ENCODE measurements at places on chromosomes 5 and 9.

DNA sequence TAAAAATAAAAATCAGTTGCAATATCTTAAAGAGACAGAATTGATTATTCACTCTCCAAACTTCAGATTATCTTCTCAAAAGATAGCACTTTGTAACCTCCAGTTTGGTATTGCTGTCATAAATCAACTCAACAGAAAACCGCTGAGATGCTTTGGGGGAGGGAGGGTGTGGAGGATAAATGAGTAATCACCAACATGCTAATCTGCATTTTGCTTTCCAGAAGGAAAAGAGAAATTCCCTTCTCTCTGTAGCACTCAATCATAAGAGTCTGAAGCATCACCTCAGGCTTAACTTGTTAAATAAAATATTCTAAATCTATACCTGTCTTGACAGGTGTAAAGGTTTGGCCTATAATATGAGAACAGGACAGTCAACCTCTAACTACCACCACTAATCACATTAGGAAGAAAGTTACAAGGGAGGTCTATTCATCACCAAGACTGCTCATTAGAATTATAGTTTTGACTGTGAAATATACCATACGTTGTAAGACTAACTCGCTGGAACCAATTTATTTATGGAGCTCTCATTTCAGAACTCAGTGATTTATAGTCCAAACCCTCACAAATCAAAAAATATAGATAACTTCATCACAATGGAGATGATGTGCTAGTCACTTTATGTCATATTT is 89.0 kb downstream of the PIK3R1 start:
- DNase-seq = no peak

- no peak for DNase-seq
These were observed 292.7 kb upstream of the TARS1 start for GRCh38 chr5:33148076-33148513.

DNA sequence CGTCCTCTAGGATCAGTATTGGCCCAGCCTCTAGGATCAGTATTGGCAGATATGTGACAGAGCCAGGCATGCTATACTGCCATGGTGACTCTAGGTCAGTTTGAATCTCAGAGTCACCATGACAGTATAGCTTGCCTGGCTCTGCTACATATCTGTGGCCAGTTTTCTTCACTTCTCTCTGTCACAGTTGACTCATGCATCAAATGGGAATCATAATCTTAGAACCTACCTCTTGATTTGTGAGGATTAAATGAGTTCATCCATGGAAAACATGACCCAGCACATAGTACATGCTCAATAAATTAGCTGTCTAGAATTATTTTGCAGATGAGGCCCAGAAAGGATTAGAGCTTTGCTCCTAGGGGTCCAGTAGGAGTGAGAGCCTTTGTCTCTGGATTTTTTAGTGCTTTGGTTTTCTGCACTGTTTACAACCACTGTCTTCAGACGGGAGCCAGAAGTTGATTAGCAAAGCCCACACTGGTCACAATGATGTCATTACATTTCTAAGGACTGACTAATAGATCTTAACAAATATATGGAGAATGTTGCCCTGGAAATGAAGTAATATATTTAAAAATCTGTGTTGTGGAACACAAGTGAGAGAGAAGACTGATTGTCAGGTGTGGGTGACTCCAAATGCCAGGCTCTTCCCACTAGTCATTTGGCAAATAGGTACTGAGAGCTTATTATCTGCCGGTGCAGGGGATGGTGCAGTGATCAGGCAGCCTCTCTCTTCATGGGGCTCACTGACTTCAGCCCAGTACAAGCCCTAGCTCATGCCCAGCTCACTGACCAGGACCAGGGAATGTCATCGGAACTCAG is 76.0 kb downstream of the COL15A1 start:
- no peak for DNase-seq

GRCh38 chr9:31608416-31608815 is 776.0 kb upstream of the ACO1 start:
- no peak for DNase-seq

GRCh38 chr5:93677359-93677891 is 64.0 kb downstream of the POU5F2 start:
- no peak for DNase-seq

DNA sequence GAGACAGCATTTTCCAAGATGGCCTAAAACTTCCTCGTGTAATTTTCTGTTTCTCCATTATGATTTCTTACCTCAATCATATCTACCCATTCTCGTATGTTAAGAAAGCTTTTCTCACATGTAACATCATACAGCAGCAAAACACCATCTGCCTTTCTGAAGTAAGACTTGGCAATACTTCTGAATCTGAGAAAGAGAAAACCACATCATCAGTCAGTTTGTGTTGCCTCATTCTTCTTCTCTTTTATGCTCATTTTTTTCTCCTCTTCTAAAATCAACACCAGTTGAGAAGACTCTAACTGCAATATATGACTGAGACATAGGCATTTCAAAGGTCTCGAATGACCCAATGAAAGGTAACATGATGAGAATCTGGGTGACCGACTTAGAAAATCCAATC is 66.0 kb downstream of the RASEF start:
- DNase-seq = no peak

GRCh38 chr5:87051502-87052113 is 216.1 kb upstream of the RASA1 start:
- DNase-seq = no peak

- DNase-seq = no peak
These were observed 52.2 kb downstream of the CDC42SE2 start for GRCh38 chr5:131316026-131316425.

GRCh38 chr9:90033028-90033650 is 428.3 kb downstream of the GADD45G start:
- no peak for DNase-seq

GRCh38 chr9:13284011-13284410 is 4.5 kb upstream of the MPDZ start:
- DNase-seq = no peak

DNA sequence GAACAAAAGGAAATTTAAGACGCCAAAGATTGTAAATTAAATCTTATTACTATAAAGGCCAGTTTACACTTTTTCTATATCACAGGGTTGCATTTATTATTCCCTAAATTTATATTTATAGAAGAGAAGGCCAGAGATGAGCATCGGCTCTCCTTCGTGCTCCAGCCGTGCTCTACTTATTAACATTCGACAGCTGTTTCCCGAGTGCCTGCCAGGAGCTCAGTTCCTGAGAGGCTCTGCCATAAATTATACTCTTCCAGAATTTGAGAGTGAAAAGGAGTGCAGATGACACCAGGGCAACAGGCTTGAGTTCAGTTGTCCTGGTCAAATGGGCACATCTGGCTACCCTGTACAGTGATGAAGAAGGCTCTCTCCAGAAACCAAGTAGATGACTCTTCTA is 70.1 kb downstream of the PCSK5 start:
- no peak for DNase-seq

DNA sequence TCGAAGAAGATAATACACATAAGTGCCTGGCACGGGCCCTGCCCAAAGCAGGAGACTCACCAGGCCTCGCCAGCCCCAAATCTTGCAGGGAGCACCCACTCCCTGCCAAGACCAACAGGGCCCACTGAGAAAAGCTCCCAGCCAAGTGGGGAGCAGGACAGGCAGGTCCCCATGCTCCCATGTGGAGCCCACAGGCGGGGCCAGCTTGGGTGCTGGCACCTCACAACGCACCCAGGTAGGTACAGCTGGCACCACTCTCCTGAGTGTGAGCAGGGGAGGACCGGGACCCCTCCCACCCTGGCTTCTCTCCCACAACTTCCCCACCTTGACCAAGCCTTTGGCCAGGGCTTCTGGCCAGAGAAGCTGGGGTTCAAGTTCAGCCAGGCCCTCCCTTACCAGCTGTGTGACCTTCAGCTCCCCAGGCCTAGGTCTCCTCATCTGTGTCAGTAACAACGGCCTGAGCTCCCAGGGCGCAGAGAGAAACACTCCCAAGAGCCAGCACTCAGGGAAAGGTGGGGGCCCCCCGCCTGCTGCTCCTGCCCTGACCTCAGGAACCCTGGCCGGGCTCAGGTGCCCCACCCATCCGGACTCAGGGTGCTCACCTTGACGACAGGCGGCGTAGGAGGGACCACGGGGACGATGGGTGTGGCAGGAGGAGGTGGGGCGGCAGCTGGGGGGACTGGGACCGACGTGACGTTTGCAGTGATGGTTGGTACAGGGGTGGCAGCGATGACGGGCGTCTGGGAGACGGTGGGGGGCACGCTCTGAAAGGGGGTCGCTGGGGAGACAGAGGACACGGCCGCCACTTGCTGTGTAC is 17.8 kb downstream of the BRD3 start:
- DNase-seq = no peak

GRCh38 chr5:6858419-6858818 is 145.2 kb downstream of the TENT4A start:
- DNase-seq = no peak

DNA sequence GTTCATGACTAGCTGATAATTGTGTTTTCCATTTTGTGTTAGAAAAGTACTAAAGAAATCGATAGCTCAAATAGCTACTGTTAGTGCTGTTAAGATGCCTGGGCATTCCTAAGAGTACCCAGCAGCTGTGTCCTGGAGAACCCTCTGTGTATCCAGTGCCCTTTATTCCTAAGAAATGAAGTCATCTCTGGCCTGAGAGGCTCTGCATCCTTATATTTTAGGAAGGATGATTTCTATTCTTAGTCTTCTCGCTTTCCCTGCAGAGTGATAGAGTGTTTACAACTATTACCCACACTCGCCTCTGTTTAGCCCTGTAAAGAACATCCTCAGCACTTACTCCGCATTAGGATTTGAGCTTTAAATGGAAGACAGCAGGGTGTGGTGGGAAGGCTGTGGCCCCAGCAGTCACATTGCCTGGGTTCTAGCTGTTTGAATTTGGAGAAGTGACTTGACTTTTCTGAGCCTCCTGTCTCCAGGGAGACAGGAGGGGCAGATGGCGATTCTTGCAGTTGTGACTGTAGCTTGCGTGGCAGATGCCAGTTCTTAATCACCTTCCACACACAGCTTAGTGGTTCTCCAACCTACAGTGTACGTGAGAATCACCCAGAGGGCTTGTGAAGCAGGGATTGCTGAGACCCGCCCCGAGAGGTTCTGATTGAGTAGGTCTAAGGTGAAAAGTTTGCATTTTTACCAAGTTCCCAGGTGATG is 177.2 kb upstream of the PITX1 start:
- DNase-seq = no peak

DNA sequence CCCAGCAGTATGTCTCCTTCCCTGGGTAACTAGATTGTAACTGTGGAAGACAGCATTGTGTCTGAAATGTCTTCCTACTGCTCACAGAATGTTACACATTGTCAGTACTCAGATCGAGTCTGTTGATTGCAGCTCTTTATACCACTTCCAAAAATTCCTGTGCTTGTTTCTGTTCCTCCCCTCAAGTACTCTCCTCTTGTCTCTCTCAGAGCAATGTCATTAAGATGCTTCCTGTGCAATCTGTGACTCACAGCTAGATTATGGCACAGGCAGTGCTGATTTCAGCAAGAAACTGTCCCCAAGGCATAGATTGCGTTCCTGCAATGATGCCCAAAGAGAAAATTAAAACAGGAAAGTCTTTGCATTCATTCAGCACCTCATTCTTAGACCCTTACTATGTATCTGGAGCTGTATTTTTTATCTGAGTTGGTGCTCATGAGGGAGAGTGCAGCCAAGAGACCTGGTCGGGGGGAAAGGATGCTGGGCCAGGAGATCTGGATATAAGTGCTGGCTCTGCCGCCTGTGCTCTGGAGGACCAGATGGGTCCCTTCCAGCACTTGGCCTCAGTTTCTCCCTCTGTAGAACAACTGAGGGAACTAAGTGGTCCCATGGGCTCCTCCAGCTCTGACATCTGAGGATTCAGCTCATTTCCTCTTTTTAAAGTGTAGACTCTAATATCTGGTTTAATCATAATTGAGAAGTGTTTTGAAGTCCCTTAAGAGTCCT is 40.8 kb upstream of the GNPDA1 start:
- no peak for DNase-seq

DNA sequence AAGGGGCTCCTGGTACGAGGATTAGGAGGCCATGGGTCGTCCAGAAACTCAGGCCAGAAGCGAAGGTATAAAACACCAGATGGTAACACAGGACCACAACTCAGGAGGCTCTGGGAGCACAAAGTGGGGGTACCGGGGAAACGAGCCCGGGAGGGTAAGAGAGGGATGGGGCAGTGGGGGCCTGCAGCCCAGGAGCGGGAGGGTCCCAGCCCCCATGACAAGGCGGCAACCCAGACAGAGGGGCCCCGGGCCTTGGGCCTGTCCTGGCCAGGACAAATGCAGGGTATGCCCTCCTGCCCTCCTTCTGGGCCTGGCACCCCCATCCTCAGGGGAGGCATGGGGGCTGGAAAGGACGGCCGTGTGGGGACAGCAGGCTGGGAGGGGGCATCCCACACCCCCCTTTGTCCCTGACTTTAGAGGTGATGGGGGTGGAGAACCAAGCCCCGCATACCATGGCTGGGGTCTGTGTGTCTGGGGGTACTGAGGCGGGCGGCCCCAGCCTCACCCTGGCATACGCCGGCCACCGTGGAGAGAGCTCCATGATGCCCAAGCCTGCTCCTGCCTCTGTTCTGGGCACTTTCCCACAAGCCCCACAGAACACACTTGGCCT is 47.0 kb upstream of the EXOC3 start:
- no peak for DNase-seq

DNA sequence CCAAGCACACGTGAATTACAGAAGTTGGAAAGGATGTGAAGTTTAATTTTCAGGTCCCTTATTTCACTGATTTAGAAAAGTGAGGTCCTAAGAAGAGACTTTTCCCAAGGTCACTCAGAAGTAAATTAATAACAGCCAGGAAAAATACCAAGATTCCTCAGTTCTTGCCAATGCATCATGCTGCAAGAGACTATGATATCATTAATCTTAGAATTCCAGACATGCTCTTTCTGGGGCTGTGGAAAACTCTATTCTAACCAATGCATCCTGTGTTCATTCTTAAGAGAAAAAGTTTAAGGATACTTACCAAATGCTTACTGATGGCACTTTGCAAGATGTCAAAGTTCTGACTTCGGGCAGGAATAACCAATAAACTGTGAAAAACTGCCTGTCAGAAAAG is 42.8 kb downstream of the TEX10 start:
- no peak for DNase-seq

DNA sequence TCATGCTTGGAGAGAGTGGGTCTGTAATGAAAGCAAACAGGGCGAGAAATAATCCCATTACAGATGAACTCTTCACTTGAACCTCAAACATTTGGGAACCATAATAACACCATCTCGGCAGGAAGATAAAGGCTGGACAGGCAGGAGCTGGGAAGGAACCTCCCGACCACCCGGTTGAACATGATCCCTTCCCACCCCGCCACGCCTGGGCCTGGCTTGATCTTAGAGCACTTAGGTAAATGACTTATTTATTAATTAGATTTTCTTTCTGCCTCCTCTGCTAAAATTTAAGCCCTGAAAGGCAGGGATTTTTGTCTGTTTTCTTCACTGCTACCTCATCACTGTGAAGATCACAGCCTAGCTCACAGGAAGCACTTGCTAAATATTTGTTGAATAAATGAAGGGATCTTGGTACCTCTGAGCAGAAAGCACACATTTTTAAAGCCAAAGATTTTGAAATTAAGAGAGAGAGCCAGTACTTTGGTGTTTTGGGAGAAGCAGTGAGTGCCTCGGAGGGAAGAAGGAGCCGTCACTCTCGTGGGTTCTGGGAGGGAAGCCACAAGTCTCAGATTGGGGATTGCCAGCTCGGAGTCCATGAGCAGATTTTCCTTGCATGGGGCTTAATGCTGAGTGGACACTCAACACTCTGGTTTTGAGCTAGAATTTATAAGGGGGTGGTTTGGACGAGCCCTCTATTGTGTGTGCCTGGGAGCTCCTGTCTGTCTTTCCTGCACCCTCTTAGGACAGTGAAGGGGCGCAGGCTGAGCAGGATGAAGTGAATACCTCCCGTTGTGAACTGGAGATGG is 133.3 kb downstream of the MACROH2A1 start:
- DNase-seq = no peak

All from GM19239 (cell line).